Thoracic aorta (tissue), 2 donors: ENCODE measurements at places on chromosomes 1 and 21. TPM values are rescaled to one million over a fixed set of nuclear protein-coding genes. Genes with fewer than 3 reads are reported as not detected.

The ETV3 gene
- 31.7 TPM for total RNA-seq

The S100A8 gene
- total RNA-seq, result 31.5 TPM

The TRAF5 gene
- 62.7 TPM for total RNA-seq

The TMPRSS15 gene
- not detected for total RNA-seq

DNA sequence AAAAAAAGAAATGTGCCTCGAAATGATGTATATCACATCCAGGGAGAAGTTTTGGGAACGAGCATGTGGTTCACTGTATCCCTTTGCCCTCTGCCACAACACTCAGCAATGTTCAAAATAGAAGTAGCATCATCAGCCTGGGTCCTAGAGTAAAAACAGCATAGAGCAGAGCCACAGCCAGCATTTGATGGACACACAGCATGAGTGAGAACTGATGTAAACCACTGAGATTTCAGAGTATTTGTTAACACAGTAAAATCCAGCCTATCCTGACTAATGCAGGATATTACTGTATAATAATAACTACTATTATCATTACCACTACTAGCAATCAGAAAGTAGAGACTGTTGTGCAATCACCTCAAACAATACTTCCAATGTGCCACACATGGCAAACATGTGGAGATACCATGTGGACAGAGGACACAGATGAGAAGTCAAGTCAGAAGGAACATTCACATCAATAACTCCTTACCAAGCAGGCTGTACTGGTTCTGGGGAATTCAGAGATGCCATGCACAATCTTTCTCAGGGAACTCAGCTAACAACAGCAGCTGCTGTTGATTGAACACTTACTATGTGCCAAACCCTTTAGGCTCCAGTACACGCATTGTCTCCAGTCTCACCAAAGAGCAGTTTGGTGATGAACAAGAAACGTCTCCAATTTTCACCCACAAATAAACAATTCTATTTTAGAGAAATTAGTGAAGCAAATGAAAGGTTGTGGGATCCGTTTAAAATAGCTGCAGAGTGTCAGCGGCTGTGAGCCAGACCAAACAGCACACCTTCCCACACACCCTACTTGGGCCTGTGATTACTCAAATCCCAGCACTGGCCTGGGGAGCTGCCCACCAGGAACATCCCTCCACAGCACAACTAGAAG, 16.6 kb upstream of the GFI1 start:
- no peak for DNase-seq

DNA sequence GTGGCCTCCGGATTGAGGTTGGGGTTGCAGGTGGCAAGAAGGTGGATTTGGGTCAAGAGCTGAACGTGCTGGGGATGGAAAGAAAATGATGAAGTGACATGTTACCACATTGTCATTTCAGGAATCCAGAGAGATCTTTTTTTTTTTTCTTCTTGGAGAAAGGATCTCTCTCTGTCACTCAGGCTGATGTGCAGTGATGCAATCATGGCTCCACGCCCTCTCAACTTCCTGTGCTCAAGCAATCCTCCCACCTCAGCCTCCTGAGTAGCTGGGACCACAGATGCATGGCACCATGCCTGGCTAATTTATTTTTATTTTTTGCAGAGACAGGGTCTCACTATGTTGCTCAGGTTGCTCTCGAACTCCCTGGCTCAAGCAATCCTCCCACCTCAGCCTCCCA, 80.6 kb downstream of the GON4L start:
- no peak for DNase-seq

DNA sequence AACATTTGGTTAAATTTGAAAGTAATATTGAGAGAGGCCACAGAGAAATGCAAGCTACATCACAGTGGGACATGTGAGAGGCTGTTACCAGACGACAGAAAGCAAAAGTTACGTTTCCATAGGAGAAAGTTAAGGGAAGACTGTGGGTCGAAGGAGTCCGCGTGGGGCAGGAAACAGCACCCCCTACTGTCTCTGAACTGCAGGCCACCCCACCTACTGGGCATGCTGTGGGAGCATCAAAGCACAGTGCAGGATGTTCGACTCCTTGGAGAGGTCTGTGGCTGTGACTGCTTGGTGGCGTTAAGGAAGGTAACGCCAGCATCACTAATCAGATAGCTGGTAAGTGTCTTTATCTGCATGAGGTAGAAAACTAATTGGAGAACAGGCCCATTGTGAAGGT, 123.9 kb downstream of the PTBP2 start:
- DNase-seq, result no peak

DNA sequence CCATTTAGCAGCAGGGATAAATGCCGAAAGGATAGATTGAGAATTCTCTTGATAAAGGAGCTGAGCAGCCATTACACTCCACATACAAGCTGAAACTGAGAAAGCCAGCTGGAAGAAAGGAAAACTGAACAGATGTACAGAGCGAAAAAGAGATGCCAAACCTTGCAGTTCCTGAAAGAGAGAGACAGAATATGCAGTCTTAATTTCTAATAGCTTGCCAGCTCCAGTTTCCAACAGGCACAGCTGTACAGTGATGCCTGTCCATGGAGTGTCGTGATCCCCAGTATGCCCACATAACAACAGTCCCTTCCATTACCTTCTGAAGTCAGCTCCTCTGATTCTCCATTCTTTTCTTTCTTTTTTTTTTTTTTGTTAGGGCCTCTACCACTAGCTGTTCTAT, 22.7 kb downstream of the ABL2 start:
- no peak for DNase-seq

The SPAG17 gene
- total RNA-seq, result not detected

DNA sequence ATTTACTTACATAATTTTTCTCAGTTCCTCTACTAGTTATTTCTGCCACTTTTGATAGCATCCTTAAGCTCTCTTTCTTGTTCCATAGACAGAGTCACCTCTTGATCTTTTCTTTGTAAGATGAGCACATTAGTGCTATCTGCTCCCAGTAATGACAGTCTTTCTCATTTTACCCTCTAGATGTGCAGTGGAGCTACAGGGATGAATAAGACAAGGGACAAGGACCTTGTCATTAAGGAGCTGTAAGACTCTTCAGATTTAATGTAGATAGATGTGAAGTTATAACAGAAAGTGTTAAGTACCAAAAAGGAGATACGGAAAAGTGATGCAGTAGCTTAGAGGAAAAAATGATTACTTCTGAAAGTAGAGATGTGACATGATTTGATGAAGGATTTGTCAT, 20.4 kb downstream of the SCP2 start:
- no peak for DNase-seq

GRCh38 chr1:97721221-97721620, 199.6 kb downstream of the DPYD start:
- no peak for DNase-seq

The PDPN gene
- total RNA-seq, result 20.7 TPM

DNA sequence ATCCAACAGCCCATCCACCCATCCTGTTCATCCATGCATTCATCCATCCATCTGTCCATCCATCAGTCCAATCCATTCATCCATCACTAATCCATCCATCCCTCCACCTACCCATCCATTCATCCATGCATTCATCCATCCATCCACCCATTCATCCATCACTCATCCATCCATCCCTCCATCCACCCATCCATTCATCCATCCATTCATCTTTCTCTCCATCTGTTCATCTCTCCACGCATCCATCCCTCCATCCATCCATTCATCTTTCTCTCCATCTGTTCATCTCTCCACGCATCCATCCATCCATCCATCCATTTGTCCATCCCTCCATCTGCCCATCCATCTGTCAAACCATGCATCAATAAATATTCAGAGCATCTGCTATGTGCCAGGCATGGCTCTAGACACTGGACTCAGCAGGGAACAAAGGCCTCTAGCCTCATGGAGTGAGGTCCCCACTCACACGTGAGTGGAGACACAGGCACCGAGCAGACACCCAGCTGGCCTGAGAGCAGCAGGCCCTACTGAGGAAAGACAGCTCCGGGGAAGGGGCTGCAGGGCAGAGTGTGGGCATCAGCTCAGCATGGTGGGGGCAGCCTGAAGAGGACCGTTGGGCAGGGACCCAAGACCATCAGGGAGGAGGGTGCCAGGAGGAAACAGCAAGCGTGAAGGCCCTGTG, 9.6 kb downstream of the KRTAP10-1 start:
- DNase-seq, result no peak

DNA sequence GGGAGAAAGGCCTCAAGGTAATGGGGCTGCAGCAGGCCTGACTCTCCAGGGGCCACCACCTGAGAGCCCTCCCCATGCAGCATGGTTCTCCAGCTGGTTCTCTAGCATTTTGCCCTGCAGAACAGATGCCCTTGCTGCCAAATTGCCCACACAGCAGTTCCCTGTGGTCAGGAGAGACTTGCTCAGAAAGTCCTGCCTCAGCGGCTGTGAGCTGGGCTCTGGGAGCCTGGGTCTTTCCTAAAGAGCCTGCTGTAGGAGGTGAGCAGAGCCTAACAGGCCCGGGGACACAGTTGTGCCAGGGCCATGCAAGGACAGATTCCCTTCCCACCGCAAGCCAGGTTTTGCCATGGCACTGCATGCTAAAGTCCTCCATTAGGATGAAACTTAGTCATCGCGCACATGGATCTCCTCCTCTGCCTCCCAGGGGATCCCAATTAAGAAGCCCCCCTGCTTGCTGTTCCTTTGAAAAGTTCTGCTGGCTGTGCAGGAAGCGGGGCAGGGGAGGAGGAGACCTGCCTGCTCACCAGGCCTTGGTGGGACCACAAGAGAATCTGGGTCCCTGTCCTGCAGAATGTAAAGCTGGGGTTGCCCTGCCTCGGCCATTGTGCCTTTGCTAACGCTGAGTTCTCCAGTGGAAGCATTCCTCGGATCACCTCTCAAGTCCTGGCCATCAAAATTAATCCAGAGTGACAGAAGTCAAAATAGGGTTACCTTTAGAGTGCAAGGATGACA, 21.4 kb downstream of the TEX35 start:
- no peak for DNase-seq

The UBL4B gene
- total RNA-seq, result not detected
